ENCODE measurements at places on chromosomes 2 and 18.

- no peak for DNase-seq
These were observed 30.9 kb upstream of the OSBPL6 start for GRCh38 chr2:178163395-178163794.

DNA sequence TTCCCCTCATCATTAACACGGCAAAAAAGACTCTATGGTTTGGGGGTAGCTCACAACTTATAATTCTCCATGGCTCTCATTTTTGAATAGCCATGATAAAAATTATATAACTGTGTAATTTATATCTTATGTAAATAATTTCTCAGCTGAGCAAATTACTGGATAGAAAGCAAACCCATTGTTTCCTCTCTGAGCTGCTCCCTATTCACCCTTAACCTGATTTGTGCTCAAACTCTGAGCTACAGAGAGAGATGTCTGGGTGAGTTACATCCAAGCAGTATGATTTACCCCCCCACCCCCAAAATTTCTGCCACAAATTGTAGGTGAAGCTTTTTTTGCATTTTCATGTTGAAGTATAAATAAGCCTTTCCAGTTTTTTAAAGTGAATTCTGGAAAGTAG, 123.7 kb downstream of the TFCP2L1 start:
- DNase-seq: no peak

DNA sequence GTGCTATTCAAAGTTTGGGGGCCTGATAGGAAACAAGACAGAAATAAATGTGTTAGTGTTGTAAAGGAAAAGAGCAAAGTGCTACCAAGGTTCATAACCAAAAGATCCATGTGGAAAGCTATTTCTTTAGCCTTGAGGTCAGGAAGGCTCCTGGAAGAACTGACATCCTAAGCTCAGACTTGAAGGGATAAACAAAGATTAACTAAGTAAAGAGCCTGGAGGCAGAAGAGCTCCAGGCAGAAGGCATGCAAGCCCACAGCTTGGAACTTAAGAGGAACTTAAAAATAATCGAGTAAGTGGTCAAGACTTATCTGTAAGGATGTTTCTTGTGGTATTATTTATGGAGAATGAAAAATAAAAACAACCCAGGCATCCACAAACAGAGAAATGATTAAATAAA, 245.0 kb upstream of the MGAT5 start:
- no peak for DNase-seq

- no peak for DNase-seq
These were observed 47.5 kb upstream of the MAP3K20 start for GRCh38 chr2:173028141-173028540.

DNA sequence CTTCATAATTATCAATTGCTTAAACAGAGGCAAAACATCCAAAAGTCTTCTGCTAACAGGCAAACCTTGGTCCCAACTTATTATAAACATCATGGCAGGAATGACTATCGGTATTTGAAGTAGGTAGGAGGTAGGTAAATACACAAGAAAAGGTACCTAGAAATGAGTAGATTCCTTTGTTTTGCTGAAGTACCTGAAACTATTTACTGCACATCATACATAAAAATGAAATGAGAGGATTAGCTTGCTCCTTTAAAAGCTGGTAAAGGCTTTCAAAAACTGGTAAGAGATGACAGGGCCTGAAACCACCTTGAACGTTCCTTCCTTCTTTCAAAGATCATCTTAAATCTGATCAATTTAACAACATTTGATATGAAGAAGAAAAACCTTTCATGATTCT, 55.2 kb upstream of the MAPRE2 start:
- no peak for DNase-seq

- no peak for DNase-seq
These were observed 819.7 kb upstream of the ZEB2 start for GRCh38 chr2:145339646-145340045.

DNA sequence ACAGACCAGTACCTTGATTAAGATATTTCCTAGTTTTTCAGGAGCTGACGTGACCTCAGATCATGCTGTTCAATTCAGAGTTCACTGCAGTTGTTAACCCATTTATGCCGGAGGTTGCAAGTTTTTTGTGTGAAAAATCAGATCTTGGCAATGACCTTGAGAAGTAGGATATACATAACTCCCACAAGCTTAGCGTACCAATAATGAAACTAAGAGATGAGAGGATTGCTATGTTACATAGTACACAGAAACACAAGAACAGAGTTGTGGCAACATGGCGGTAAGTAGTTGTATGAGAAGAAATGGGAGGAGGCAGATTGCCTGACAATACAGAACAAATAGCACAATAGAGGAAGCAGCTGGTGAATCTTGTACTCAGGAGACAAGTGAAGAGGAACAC, 39.1 kb downstream of the PPIG start:
- DNase-seq: no peak

DNA sequence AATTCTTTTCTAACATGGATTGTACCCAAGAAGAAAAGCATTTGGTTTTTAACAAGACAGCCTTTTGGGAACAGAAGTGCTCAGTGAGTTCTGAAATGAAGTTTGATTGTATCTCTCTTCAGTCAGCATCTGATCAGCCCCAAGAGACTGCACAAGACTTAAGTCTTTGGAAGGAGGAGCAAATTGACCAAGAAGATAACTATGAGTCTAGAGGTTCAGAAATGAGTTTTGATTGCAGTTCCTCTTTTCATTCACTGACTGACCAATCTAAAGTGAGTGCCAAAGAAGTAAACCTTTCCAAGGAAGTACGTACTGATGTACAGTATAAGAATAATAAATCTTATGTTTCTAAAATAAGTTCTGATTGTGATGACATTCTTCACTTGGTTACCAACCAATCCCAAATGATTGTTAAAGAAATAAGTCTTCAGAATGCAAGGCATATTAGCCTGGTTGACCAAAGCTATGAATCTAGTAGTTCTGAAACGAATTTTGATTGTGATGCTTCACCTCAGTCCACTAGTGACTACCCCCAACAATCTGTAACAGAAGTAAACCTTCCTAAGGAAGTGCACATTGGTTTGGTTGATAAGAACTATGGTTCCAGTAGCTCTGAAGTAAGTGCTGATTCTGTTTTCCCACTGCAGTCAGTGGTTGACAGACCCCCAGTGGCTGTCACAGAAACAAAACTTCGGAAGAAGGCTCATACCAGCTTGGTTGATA, 31.2 kb downstream of the ZDBF2 start:
- no peak for DNase-seq

- no peak for DNase-seq
These were observed 56.2 kb upstream of the SLC39A10 start for GRCh38 chr2:195600778-195601177.

DNA sequence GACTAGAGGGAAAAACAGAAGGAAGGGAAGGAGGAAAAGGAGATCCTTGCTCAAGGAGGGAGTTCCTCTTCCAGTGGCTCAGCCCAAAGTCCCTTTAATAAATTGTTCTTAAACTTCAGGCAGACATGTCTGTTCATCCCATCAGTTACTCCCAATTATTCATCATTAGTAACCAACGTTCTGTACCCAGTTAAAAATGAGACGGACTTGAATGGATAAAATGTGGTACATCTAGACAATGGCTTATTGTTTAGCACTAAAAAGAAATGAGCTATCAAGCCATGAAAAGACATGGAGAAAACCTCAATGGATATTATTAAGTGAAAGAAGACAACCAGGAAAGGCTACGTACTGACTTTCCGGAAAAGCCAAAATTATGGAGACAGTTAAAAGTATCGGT, 50.8 kb upstream of the ACSL3 start:
- no peak for DNase-seq

DNA sequence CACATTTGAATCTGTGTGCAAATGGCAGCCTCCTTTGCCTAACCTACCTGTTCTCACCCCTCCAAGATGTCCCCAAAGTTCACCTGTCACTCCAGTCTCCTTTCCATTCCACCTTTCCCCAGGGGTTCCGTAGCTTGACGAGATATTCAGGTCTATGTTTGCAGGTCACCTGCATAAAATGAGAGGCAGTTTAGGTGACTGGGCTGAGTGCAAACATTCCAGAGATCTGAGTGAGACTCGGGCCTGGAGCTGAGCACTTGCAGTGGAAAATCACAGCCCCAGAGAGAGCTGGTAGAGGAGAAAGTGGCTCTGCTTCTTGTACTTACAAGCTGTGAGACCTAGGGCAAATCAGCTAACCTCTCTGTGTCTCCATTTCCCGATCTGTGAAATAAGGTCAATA, 20.1 kb downstream of the CAPN14 start:
- no peak for DNase-seq
